Suppressor macrophage treated with lipopolysaccharide for 1 hour (primary cell): ENCODE measurements at places on chromosomes 16 and 17.

DNA sequence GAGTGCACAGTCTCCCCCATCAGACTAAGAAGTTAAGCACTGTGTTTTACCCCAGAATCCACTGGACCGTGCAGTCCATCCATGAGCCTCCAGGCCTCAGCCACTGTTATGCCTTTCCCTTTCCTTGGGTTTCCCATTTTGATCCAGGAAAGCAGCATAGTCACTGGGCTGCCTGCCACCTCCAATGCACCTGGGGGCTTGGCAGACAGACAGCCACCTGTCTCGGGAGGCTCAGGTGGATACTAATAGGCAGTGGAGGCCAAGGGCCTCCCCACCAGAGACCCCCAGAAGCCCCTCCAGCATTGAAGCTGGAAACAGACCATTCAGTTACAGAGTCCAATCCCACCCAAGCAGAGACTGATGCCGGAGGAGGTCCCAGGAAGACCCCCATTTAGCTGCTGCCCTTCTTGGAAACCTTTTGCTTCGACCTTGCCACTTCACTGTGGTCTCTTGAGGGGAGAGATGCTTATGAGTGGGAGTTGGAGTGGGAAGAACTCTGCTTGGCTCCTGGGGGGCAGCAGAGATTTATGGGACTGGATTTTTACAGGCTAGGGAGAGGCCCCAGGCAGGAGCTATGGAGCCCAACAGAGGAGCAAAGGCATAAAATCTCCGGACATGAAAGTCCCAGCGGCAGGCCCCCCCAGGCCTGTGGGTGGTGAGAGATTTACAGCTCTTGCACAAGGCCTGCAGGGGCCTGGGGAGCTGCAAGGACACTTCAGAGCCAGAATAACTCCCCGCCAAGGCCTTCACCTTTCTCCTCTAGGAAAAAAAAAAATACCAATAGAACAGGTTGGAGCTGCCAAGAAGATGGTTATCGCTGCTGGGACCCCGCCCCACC, 12.2 kb upstream of the SP2 start:
- DNase-seq, result no peak

GRCh38 chr16:228151-228851, 948 bp downstream of the LUC7L start:
- no peak for DNase-seq

GRCh38 chr17:20983359-20983637, 59.5 kb downstream of the USP22 start:
- no peak for DNase-seq

DNA sequence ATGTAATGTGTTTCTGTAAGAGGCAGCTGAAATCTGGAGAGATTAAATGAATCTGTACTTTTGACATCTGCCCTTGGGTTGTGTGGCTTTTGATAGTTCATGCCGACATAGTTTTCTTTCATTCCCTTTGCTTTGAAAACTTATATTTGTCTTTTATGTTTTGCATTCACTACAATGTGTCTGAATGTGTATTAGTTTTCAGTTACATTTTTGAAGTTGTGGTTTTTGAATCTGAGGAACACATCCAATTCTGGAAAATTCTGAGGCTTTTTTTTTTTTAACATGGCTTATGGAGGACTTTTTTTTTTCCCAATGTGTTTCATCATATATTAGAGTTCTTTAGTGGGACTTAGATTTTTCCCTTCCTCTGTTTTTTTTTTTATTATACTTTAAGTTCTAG, 683.7 kb upstream of the SOX9 start:
- DNase-seq, result no peak

GRCh38 chr17:56739776-56740175, 93.9 kb downstream of the C17orf67 start:
- DNase-seq, result no peak

DNA sequence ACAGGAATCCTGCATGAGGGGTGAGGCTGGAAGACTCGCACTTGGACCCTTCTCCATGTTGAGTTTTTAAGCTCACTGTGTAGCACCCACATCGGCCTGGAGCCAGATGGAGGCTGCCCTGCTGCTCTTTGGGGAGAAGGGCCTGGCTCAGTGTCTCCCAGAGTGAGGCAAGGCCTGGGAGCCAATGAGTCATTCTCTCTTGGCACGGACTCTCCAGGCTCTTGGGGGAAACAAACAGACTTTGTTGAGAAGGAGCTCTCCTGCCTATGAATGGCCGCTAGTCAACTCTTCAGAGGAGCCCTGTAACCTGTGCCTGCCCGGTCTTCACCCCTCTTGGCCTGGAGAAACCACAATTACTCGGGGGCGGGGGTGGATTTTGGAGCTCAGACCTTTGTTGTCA, 50.8 kb upstream of the MAF start:
- no peak for DNase-seq

GRCh38 chr17:72538901-72539352, 418.1 kb downstream of the SOX9 start:
- no peak for DNase-seq

- DNase-seq, result no peak
Measured at GRCh38 chr16:22732959-22733358, 81.0 kb upstream of the HS3ST2 start.

- no peak for DNase-seq
Measured at GRCh38 chr16:88813269-88814143, 1.8 kb upstream of the APRT start.

DNA sequence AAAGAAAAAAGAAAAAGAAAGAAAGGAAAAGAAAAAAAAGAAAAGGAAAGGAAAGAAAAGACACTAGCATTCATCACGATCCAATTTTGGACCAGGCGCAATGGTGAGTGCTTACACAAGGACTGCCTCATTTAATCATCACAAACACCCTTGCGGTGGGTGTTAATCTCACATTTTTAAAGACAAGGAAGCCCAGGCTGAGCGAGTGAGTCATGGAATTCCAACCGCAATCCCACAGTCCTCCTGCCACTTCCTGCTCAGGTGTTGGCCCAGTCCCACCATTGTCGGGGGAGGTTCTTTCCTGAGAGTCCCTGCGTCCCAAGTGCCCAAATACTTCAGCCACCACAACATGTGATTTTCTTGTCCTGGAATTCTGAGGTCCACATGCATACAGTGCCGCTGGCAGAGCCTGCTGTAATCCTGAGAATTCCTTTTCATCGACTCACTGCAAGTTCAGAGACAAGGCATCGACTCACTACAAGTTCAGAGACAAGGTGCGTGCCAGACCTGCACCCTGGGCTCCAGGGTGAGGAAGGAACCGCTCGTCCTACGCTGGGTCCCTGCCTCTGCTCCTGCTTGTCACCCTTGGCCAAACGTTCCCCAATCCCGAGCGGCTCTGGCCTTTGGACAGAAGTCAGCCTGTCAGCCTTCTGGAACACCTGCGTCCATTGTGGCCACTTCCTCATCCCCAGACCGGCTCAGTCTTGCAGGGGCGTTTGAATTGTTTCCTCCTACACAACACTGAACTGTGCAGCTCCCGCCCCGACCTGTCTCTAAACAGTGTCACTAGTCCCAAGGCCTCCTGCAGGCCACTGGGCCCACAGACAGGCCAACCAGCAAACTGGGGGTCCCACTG, 5.8 kb downstream of the ZG16B start:
- DNase-seq, result no peak

- no peak for DNase-seq
Measured at GRCh38 chr16:74951206-74951605, 33.7 kb downstream of the WDR59 start.

DNA sequence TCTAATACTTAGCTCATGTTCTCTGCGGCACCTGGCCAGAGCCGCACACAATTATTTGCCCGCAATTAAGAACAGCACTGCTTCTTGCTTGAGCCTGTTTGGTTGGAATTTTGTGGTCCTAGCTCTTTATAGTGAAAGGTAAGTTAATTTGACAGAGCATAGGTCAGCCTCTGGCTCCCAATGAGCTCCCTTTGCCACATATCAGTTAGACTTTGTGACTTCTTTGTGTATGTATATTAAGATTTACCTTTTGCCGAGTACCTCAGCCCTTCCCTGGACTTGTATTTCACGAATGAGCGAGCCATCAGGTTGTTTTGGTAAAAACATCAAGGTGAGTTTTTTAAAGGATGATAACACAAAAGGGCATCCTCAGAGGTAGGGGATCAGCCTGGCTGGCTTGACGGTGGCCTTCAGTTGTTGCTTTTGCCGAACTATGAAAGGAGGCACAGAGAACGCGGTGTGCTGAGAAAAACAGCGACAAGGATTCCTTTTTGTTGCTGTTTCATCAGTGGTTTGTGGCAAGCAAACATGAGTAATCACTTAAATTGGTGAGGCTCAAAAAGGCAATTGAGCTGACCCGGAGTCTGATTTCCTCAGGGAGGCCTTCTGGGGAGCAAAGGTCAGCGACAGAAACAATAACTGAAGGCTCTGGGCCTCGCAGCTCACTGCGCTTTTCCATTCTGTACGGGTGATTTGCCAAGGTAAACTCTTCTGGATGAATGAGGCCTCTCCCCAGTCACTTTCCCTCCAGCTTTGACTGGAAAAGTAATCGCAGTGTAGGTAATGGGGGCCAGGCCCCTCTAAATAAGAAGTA, 163.6 kb downstream of the HS3ST3A1 start:
- DNase-seq, result no peak

DNA sequence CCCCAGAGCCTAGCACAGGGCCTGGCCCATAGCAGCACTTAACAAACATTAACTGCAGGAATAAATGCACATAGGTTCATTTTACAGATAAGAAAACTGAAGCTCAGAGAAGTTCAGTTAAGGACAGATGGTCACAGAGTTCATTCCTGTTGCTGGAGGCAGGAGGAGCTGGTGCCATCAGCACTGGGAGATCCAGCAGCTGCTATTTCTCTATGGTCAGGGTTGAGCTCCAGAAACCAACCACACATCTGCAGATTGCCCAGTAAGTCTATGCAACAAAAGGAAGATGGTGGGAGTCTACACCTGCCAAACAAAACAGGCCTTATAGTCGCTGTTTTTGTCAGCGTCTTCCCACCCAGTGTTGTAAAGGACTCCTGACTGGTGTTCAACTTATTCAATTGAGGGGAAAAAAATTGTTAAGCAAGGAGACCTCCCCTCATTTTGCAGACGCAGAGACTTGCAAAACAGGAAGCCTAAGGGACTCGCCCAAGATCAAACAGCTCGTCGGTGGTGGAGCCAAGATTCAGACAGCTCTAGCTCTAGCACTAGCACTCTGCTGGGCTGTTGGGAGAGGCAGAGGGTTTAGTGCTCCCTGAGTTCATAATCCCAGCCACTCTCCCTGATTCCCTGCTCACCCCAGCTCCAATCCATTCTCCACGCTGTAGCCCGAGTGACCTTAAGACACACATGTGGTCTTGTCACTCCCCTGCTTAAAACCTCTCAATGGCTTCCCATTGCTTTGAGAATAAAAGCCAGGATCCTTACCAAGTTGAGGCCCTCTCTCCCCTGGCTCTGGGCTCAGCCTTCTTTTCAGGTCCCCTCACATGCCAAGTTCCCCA, 9.0 kb downstream of the NOG start:
- no peak for DNase-seq

- no peak for DNase-seq
Measured at GRCh38 chr17:47955497-47956461, 1.9 kb downstream of the PRR15L start.

GRCh38 chr16:86012221-86012620, 113.3 kb downstream of the IRF8 start:
- no peak for DNase-seq

GRCh38 chr17:54085934-54086333, 263.2 kb downstream of the KIF2B start:
- no peak for DNase-seq

DNA sequence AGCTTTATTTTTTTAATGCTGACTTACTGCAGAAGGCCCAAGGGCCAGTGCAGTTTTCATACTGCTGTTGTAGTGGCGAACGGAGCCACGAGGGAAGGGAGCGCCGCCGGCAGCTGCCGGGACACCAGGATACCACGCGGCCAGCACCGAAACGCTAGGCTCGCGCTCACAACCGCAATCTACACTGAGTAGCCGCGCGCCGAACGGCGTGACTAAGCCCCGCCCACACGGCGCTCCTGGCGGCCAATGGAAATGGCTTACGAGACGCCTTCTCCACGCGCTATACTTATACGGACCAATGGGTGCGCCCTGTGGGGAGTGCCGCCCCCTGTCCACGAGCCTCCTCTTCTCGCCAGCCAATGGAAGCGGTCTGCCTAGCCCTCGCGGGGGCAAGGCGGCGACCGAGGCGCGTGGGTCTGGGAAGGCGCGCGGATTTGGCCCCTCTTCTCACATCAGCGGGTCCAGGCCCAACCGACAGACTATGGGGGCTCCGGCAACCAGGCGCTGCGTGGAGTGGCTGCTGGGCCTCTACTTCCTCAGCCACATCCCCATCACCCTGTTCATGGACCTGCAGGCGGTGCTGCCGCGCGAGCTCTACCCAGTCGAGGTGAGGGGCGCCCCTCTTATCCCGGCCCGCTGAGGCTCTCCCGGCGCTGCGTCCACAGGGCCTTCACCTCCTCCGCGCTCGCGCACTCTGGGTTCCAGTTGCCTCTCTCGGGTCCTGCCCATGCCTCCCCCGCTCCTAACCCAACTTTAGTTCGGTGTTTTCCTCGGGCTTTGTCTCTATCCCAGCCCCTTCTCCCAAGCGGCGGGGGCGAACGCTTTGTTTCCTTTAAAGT, at the start of gene TMEM97:
Gene TMEM97 (plus strand): TSS at position 442 of the 839 bp plus-strand sequence. CDS start 40 bp downstream, at position 482.
- DNase-seq, result peak; percentile 99

- DNase-seq, result no peak
Measured at GRCh38 chr17:37062021-37062420, 113.3 kb downstream of the AATF start.
